AG04450 (cell line): ENCODE measurements at places on chromosomes 1 and 21. TPM values are rescaled to one million over a fixed set of nuclear protein-coding genes. Genes with fewer than 3 reads are reported as not detected.

Gene CCDC24
- polyA plus RNA-seq = 1.1 and 1.6 TPM in 2 replicates

Gene ATPAF1
- 83.8 and 85.6 TPM in 2 replicates for polyA plus RNA-seq

Gene SLC27A3
- 9.9 and 14.3 TPM in 2 replicates for polyA plus RNA-seq

Gene MFAP2
- 30.9 and 43.9 TPM in 2 replicates for polyA plus RNA-seq

GRCh38 chr21:26409735-26410134 lies 163.4 kb downstream of the CYYR1 start:
- DNase-seq = no peak

- DNase-seq = no peak
Measured at GRCh38 chr1:53652441-53653199, 86.3 kb downstream of the GLIS1 start.

- DNase-seq = no peak
Measured at GRCh38 chr1:111225717-111226400, 1.7 kb upstream of the CHI3L2 start.

DNA sequence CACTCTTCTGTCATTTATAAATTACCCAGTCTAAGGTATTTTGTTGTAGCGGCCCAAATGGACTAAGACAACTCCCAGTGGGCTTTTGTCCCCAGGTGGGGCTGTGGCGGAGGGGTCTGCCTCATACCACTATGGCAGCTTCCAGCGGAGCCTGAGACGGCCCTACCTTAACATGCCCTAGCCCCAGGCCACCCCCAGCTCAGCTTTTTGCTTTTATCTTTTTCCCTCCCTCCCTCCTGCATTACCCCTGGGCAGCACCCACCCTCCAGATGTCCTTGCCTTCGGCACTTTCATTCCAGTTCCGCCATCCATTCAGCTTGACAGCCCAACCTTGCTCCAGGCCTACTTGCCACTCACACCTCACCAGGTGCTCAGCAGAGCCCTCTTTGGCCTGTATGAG lies 307.3 kb downstream of the PTPRU start:
- DNase-seq = no peak

GRCh38 chr1:9671377-9672140 lies 20.0 kb downstream of the PIK3CD start:
- DNase-seq = peak; percentile 68

GRCh38 chr1:116334015-116334547 lies 39.0 kb upstream of the ATP1A1 start:
- DNase-seq = peak; percentile 18

GRCh38 chr1:228085287-228085951 lies 2.9 kb downstream of the ARF1 start:
- peak; percentile 43 for DNase-seq

GRCh38 chr21:21751286-21751685 lies 753.1 kb downstream of the NCAM2 start:
- DNase-seq = no peak

DNA sequence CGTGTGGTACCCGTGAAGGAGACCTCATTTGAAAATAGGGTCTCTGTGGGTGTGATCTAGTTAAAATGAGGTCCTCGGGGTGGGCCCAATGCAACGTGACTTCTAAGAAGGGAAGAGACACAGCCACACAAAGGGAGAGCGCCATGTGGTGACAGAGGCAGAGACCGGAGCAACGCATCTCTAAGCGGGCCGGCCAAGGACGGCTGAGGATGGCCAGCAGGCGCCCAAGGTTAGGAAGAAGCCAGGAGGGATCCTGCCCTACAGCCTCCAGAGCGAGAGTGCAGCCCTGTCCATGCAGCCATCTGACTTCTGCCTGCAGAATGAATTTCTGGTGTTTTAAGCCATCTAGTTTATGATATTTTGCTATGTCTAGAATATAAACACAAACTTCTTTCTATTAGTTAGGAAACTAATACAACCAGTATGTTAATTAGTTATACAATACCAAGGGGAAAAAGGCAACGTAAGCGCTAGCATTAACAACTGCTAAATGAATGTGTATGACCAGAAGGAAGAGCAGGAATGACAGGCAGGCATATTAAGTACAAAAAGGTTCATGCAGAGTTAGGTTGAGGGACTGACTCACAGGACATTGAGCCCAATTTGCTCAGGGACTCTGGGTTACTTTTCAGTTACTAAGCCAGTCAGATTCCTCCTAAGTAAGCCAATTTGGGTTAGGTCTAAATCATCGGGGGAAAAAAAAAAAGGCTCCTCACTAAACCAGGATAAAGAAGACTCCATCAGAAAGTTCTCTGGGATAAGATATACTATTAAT lies 4.1 kb downstream of the CEP104 start:
- no peak for DNase-seq

- DNase-seq = no peak
Measured at GRCh38 chr21:34039678-34040382, 33.5 kb upstream of the MRPS6 start.

- DNase-seq = no peak
Measured at GRCh38 chr21:38758501-38759214, 47.1 kb upstream of the ETS2 start.

DNA sequence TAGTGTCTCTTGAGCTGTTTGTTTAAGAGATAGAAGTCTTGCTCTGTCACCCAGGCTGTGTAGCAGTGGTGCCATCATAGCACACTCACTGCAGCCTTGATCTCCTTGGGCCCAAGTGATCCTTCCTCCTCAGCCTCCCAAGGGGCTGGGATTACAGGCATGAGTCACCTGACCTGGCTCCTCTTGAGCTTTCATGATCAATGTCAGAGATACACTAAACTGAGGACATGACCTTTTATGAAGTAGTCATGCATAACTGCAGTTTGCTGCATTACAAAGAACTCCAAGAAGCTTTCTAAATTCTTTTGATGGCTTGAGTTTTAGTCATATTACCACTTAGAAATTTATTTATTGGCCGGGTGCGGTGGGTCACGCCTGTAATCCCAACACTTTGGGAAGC lies 77.7 kb downstream of the CC2D1B start:
- no peak for DNase-seq
